ENCODE measurements at places on chromosomes 2 and 18.

GRCh38 chr2:402721-403120 is 114.8 kb upstream of the ALKAL2 start:
- no peak for DNase-seq

GRCh38 chr2:96931966-96932365 is 54.4 kb downstream of the FAM178B start:
- no peak for DNase-seq

DNA sequence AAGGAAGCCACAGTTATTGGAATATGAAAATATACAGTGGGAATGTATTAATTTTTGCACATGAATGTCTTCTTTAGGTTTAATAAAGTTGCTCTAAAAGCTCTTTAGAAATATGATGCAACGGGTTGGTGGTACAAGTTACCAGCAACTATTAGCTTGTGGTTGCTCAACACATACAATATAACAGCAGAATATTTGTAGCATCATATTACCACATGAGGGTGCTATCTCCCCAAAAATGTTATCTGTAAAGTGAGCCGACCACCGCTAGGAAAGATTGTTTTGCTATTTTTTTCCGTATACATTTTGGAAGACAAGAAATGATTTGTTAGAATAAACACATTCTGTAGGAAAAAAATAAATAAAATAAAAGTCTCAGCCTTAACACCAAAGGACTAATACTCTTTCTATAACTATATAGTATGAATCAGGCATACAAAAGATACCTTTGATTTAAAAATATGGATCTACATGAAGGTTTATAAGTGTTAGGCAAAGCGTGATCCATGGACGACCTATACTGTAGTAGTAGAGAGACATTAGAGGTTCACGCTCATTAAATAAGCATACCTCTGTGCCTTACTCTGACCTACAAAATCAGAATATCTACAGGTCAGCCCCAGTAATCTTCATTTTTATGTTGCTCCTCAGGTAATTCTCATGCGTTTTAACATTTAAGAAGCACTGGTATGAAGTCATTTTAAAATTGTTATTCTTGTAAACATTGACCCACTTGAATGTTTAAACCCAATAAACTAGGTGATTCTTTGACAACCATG is 1110.6 kb upstream of the ACVR2A start:
- DNase-seq = no peak

DNA sequence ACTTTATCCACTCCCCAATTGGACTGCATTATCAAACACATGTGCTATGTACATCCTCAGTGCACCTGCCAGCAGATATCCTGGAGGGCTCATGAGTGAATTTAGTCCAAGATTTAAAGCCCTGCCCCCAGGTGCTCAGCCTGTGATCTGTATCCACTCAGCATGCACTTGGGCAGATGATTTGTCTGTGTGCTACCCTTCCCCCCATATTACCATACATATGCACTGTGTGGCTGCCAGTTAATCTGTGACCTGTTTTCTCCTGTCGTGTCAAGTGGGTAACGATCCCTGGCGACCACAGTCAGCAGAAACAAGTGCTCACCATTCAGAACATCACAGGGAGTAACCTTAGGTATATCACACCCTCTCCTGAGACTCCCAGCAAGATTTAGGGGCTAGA is 10.2 kb downstream of the NAGK start:
- no peak for DNase-seq

GRCh38 chr18:60471652-60472051 is 99.1 kb upstream of the MC4R start:
- no peak for DNase-seq

GRCh38 chr2:182248362-182248761 is 178.5 kb downstream of the PDE1A start:
- DNase-seq = no peak

GRCh38 chr2:137339051-137339450 is 573.7 kb downstream of the THSD7B start:
- DNase-seq = no peak

- no peak for DNase-seq
These were observed 667 bp upstream of the SCYGR4 start for GRCh38 chr2:227616631-227617030.

- no peak for DNase-seq
These were observed 117.8 kb upstream of the SPRED2 start for GRCh38 chr2:65550246-65550645.

GRCh38 chr2:12903272-12903671 is 186.5 kb downstream of the TRIB2 start:
- no peak for DNase-seq

DNA sequence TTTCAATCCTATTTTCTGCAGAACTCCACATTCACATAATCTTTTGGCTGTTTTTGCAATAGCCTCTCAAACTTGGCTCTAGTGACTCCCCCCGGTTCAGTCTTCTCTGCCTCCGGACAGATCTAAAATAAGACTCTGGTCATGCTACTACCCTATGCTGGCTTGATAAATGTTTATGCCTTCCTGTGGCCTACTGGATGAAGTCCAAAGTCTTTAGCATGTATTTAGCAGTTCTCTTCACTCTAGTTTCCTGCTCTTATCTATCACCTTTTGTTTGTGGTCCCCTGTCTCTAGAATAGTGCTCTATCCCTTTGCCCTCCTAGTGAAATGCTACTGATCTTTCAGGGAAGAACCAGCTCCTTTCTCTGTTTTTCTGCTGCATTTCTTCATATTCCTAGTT is 14.4 kb downstream of the ADCYAP1 start:
- no peak for DNase-seq

- no peak for DNase-seq
These were observed 1276.2 kb upstream of the NRXN1 start for GRCh38 chr2:52308156-52308555.

GRCh38 chr2:123164216-123164615 is 860.9 kb upstream of the CNTNAP5 start:
- no peak for DNase-seq

DNA sequence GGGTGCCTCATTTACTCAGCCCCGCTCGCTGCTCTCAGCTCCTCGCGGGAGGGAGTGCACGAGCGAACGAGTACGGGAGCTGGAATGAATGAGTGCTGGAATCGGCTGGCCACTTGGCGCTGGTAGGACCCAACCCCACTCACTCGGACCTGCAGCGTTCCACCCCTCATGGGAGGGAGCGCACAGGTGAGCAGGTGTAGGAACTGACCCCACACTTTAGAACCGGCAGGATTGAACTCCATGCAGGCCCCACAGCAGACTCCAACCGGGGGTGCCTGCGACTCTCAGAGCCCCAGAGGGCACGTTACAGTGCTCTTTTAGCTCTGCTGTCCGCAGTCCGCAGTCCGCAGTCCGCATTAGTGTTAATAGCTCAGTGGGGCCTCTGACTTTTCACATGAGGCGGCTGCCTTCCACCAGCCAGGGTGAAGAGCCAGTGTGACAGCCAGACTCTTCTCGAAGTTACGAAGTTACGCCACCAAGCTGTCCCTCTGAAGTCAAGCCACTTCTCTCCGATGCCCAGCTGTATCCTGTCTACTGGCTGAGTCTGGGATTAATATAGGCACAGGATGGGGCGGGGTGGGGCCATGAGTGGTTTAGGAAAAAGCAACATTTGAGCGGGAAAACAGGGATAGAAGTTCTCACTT is 102.7 kb upstream of the ARHGAP15 start:
- DNase-seq = no peak

DNA sequence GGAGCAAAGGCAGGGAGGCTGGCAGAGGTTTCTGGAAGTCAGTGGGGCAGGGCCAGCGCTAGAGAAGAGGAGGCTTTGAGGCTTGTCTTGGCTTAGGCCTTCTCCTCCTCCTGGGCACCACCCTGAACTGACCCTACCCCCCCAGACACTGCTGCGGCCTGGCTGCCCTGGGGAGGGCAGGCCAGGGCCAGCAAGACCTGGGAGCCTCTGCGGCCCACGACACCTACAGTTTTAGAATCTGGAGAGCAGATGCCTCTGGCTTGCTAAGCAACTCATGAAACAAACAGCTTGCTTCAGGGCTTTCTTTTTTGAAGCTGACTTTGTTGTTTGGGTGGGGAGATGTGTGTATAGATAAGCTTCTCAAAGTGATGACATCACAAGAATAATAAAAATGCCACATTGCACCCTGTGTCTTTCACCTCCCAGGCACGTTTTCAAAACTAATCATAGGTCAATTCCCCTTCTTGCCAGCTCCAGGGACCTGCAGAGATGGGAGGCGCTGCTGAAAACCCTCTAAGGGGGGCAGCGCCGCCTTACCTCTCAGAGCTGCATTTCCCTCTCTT is 46.2 kb upstream of the SMAD7 start:
- DNase-seq = no peak

DNA sequence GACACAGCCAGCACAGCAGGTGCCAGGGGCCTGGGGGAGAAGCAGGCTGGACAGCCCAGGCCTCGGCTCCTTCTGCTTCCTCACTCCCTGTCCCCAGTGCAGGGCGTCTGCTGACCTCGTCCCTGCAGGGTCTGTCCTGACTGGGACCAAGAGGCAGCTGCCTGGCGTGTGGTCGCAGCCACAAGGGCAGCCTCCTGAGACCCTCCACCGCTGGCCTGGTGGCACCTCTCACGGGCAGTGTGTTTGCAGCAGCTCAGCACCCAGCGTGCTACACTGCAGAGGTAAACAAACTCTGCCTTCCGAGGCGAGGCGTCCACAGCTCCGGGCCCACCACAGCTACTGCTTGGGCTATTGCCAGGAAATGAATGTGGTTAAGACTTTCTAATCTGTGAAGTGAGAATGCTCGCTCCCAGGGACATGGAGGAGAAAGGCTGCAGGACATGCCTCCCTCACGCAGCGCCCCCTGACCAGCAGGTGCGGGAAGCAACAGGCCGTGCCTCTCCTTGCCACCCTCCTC is 46.1 kb upstream of the HPCAL1 start:
- DNase-seq = no peak

DNA sequence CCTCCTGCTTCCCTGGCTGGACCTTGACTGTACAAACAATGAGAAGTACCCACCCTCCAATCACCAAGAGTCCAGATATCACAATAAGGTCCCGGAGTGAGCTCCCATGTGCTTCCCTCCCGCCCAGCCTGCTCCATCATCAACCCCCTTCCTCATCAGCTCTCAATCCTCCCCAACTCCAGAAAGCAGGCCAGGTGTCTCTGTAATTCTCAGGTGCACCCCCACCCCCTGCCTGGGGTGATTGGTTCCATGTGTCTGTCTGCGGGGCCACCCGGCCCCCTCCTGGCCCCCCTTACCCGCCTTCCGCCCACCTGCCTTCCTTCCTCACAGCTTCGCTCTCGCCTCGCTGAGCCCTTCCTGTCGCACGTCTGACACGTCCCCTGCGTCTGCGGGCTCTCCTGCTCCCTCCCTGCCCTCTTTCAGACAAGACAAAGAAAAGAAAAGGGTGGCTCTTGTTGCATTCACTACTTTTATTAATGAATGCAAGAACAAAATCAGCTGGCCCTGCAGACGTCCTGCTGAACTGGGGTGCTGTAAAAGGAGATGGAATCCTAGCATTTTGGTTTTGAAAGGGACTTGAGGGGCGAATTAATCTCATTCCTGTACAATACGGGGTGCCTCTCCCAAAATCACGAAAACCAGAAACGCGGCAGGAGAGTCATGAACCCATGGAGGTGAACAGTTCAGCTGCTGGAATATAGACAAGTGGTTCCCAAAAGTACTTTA is 26.5 kb upstream of the IGFBP2 start:
- DNase-seq = no peak

DNA sequence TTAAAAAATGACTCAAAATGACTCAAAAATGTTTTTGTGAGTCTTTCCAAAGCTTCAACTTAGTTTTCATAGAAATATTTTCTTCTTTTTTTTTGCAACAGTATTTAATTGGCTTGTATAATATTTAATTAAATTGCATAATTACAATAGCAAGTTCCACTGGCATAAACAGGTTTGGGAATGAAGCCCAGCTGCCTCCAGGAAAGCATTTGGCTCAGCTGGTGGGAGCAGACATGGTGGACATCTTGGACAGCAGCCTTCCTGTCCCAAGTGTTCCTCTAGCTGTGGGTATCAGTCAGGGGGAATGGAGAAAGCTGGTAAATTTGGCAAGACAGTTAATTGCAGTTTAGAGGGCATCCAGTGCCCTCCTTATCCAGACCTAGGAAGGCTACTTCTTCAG is 213.4 kb downstream of the ZBTB7C start:
- no peak for DNase-seq

DNA sequence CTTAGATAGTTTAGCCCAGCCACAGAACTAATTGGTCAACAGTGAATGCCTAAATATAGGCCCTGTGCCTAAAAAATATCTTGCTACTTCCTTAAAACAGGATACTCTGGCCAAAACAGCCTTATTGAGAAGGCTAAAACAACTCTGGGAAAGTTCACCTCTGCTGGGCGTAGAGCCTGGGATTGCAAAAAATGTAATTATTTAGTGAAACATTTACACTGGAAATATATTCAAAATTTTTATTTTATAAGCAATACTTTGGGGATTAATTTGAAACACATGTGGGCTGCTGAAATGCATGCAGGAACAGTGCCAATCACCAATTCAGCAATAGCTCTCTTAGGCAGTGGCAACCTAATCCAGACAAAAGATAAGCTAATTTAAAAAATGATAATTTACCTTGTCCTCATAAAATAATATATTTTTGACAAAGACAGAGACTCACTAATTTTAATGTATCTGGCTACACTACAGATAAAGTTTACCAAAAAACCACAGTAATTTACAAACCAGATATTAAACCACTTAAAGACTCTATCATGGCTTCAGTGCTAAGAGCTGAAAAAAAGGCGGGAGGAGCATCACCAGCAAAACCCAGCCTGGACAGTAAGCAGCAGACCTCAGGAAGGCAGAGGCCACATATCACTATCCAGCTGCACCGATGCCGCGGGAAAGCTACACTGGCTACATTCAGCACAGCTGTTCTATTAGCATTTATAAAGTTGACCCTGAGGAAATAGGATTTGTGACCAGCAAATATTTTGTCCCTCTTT is 18.5 kb downstream of the TRAK2 start:
- no peak for DNase-seq
